Spleen (tissue), 13 donors: ENCODE measurements at places on chromosomes 4 and X. TPM values are rescaled to one million over a fixed set of nuclear protein-coding genes. Genes with fewer than 3 reads are reported as not detected.

ZC4H2 gene
- polyA plus RNA-seq: 4.2 TPM

PASD1 gene
- not detected for polyA plus RNA-seq

MOB1B gene
- polyA plus RNA-seq: 4.3 TPM

ARHGAP4 gene
- 713 TPM for polyA plus RNA-seq

DNA sequence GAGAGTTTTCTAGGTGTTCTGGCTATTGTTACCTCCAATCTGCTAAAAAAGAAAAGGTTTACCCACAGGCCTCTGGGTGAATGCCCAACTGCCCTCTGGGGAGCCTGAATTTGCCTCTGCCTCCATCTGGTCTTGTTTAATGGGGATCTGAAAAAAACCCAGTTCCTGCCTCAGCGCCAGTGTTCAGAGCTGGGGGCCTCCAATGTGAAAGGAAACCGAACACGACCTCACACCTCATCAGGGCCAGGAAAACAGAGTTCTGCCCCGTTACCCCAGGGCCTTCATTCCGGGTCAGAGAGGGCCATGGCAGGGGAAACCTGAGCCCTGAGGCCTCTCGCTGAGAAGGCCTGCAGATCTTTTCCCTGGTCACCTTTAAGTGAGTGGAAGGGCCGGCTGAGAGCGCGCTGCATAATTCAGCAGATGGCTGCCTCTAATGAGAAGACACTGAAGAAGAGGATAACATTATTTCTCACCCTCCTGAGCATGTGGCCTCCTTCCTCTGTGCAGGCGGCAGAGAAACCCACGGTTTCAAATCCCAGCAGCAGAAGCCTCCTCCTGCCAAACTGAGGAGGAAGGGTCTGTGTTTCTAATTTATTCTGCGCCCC, 6.8 kb downstream of the SEPTIN6 start:
- DNase-seq: peak; percentile 79

DNA sequence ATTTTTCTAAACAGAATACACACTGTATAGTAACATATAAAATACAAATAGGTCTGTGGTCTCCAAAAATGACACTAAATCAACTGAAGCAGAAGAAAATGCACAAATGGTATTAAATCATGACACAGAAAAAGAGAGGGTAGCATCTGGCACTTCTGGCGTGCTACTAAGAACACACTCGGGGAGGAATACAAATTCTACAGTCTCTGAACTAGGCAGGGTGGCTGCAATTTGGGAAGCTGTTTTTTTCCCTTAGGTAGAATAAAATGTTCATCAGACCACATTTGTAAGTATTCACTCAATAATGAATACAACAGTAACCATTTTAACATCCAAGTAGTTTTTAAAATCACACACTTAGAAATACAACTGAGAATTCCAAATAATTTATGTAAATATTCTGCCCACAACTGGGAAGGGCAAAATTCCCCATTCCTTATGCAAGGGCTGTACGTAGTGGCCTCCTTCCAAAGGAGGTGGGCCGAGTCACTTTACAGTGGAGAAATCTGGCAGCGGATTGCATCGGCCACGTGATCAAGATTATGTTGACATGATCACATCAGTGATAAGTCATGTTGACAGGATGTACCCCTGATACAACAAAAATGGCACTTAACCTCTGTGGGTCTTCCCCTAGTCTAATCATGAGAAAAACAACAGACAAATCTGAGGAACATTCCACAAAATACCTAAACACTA, 101.1 kb downstream of the TSPAN5 start:
- DNase-seq: no peak

GRCh38 chr4:123701131-123701575, 304.6 kb downstream of the SPRY1 start:
- no peak for DNase-seq

GRCh38 chr4:153791746-153792617, 3.1 kb upstream of the SFRP2 start:
- no peak for DNase-seq

GRCh38 chrX:98141466-98141865, 1257.8 kb downstream of the RPA4 start:
- DNase-seq: no peak

DNA sequence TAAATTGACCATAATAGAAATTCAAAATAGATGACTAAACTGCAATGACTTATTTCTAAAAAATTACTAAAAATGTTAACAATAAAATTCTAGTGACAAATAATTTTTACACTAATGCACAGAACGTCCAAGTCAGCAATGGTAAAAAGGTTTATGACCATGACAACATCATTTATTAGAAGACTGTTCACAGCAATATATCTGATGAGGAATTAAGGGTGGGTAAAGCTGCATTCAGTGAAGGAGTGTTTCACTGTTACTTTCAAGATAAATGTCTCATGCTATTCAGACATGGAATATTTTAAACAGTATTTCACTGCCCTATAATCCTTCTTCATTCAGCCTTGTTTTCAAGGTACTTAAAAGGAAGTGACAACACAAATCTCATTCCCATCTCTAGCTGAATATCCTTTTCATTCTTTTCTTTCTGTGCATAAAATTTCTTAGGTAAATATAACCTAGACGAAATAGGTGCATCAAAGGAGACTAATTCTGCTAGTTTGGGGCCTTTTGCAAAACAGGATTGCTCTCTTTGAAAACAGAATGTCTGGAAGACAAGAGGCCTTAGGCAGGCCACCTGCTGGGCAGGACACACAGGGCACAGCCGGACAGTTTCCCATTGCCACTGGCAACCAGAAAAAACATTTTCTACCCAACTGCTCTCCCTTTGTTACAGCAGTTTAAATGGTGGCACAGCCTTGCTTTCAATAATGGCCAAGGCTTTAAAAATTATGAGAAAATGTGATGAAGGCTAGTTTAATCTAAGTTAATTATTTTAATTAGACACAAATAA, 600.3 kb downstream of the SPRY1 start:
- no peak for DNase-seq
